ENCODE measurements at places on chromosomes 16 and 17.

DNA sequence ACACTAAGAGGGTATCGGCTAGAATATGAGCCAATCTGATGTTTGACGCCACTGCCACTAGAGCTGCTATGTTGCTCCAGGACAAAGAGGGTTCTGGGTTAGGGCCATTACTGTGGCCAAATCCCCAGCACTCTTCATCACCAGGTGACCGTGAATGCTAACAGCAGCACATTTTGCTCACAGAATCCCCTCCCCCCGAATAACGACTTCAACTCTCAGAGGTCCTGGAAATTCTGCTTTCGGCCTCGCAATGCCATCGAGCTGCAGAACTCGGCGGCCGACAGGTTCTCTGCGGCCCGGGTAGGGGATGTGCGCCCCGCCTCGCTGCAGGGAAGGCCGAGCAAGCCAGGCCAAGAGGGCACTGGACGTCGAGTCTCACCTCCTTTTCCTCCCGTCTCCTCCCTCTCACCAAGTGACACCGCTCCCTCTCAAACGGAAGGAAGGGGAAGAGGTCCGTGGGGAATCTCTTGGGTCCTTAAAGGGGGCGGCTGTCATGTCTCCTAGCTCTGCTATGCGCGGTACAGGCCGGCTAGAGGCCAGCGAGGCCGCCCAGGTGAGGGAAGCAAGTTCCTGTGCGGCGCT lies 31.9 kb downstream of the CDK5R1 start:
- no peak for DNase-seq

GRCh38 chr16:57984443-57985203 lies 13.7 kb upstream of the CNGB1 start:
- DNase-seq, result peak; percentile 85

GRCh38 chr17:81207610-81208581 lies 14.9 kb downstream of the CEP131 start:
- no peak for DNase-seq

DNA sequence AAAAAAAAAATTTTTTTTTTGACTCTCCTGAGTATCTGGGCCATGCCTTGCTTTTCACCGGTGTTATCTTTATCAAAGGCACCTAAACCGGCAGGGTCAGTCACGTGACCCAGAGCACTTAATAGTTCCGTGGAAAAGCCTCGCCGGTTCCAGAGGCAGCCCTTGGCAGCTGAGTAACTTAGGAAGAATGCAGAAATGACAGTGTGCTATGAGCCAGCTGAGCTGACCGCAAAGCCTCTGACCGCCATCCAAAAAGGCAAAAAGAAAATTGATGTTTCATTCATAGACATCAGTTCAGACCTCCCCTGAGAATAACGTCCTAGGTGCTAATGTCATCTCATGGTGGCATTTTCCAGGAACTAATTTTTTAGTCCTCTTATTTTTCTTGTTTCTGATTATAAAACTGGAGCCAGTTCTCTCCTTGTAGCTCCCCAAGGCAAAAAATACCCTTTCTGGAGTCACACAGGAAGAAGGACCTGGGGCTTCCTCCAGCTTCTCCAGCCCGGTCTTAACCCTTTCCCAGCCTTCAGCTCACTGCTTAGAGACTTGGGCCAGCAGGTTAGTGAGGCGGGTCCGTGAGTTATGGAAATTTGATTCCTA lies 122.6 kb downstream of the SOCS1 start:
- no peak for DNase-seq

- DNase-seq, result no peak
These were observed 224.9 kb downstream of the SEC14L1 start for GRCh38 chr17:77365584-77366186.

- DNase-seq, result no peak
These were observed 64.1 kb upstream of the SREBF1 start for GRCh38 chr17:17900615-17901520.

DNA sequence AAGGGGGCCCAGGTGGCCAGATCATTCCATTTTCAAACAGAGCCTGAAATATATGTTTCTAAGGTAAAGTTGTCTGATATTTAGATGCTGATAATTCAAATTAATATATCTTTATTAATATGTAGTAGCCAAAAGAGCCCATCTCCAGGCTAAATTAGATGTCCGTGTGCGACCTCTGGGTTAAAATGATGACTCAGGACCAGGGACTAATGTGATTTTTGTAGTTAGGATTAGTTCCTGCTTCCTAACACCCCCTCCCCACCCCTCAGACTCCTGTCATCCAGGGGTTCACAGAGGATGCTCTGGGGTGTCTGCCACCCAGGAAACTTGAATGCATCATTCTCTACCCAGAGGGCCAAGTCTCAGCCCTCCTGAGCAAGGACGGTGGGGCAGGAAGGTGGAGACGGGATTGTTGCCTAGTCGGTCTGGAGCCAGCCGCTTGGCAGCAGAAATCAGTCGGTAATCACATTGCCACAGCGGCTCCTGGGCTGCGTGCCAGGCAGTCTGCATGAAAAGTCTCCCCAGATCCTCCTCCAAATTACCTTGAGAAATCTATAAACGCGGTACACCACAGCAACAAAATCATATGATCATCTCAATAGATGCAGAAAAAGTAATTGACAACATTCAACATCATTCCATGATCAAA lies 29.8 kb downstream of the CNGB1 start:
- DNase-seq, result no peak

DNA sequence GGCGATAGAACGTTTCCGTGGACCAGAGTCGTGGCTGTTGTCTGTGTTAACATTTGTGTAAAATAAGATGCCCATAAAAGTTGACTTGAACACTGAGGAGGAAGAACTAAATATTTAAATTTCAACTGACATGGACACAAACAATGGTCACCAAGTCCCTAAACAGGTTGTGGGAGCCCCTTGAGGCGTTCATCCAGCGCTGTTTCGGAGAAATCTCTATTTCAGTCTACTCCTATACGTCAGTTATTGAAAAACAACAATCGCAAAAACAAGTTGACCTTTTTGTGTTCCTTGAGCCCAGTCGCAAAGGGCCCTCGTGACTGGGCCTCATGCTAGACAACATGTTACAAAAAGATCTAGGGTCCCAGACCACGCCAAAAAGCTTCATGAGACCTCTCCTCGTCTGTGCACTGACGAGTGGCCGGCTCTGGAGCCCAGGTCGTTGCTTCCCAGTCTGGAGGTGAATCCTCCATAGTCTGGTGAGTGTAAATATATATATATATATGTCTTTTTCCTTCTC lies 439 bp upstream of the TMEM231 start:
- no peak for DNase-seq

GRCh38 chr17:56009795-56010651 lies 143.3 kb upstream of the ANKFN1 start:
- DNase-seq, result no peak

GRCh38 chr17:61816538-61816937 lies 46.8 kb downstream of the BRIP1 start:
- no peak for DNase-seq

- no peak for DNase-seq
These were observed 10.5 kb downstream of the PPM1D start for GRCh38 chr17:60610473-60610872.
